NCI-H2029 treated with DMSO at 0.1 percent for 48 hours (cell line): ENCODE measurements at places on chromosomes 4 and X.
A peak's percentile ranks its signal among the peaks of the same experiment; 100 is the strongest.

DNA sequence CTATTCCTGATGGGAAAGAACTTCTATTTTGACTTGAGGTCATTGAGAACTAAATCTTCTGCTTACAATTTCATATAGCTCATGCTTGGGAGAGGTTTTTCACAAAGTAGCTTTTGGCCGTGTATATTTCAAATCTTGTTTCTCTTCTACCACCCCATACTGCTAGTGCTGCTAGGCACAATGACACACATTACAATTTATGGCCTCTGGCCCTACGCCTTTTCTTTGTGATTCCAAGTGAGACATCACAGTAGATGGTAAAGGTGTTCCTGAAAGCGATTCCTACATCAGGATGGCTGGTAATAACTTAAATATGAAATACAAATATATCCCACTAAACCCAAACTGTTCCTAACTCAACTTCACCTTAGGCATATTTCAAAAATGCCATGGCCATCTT is 101.1 kb downstream of the ATXN3L start:
- no peak for DNase-seq

DNA sequence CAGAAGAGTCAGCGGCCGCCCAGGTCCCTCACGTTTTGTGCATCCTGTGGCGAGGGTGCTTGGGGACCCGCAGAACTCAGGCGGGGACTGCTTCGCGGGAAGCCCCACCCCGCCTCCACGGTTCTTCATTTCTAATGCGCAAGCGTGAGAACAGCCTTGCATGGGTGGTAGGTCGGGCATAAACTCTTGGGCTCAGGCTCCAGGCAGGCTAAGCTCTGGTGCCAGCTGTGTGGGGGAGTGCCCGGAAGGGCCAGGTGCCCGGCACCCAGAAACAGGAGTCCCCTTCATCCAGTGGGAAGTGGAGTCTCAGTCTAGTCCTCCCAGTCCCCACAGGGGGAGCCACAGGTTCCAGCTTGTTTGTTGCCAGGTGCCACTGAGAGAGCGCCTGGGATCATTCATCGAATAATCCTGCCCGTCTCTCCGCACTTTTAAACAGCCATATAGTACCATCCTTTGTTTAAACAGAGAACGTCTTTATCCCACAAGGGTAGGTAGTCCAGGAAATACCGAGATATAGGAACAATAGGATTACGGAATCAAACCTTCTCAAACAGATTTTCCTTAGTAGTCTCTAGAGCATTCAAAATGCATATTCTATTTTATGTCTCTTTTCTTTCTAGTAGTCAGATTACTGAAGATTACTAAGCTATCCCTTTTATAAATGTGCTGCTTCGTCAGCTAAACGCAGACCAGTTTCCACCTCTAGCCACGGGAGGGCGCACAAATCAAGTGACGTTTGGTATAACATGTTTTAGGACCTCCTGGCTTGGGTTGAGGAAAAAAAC is 12.7 kb upstream of the RBBP7 start:
- DNase-seq = peak; percentile 49

- no peak for DNase-seq
These were observed 64.5 kb downstream of the NFKB1 start for GRCh38 chr4:102565696-102566095.

DNA sequence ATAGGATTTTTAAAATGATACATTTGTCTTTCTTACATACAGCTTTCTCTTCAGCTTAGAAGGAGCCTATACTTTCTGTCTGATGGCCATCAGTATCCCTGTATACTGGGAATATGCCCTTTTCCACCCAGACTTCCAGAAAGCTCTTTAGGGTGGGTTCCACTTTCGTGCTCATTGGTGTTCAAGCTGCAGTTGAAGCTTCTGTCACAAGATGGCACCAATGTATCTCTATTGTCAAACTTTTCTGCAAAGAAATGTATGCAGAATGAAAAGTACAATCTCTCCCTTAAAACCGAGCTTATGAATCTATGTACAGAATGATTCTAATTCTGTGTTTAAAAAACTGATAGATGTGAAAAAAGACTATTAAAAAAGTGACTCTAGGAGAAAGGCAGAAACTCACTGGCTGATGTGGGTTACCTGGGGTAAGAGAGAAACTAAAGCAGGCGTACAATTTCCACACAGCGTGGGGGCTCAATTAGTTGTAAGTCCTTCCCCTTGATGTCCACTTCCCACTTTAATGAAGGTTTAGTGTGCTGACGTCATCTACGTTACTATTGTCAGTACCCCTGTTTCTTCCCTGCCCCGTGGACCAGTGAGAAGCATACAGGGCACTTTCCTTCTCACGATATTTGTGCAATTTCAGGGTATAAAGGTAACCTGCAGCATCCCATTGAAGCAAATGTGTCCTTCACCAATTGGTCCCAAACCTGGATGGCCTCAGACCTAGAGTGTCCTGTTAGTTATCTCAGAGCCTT is 57.3 kb upstream of the TCEAL2 start:
- DNase-seq = no peak
